Activated CD4-positive, alpha-beta T cell treated with anti-CD3 and anti-CD28 coated beads for 36 hours (primary cell): ENCODE measurements at places on chromosomes 6 and 20. TPM values are rescaled to one million over a fixed set of nuclear protein-coding genes. Genes with fewer than 3 reads are reported as not detected.

- DNase-seq, result no peak
Measured at GRCh38 chr6:19501737-19502245, 335.4 kb upstream of the ID4 start.

CCDC170 gene
- total RNA-seq, result not detected

RIPPLY2 gene
- total RNA-seq, result not detected

- no peak for DNase-seq
Measured at GRCh38 chr20:37501940-37502339, 19.1 kb upstream of the NNAT start.

DNA sequence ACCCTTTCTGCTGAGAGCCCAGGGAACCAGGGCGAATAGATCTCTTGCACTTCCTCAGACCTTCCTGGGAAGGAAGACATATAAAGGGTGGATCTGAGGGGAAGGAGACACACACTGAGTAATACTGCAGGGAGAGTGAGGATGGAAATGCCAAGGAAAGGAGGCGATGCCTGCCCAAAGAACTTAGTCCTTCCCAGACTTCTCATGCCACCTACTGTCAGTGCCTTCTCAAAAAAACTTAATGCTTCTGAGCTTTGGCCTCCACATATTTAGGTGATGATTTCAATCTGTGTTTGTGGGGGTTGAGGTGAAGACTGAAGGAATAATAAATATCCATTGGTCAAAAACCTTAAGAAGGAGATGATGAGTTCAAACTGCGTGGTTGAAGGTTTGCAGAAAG is 9.7 kb downstream of the BTN3A1 start:
- no peak for DNase-seq

BTNL2 gene
- total RNA-seq, result not detected

- no peak for DNase-seq
Measured at GRCh38 chr6:67884442-67884841, 750.6 kb upstream of the ADGRB3 start.

GRCh38 chr6:158815907-158816306 is 3.3 kb downstream of the EZR start:
- no peak for DNase-seq

DNA sequence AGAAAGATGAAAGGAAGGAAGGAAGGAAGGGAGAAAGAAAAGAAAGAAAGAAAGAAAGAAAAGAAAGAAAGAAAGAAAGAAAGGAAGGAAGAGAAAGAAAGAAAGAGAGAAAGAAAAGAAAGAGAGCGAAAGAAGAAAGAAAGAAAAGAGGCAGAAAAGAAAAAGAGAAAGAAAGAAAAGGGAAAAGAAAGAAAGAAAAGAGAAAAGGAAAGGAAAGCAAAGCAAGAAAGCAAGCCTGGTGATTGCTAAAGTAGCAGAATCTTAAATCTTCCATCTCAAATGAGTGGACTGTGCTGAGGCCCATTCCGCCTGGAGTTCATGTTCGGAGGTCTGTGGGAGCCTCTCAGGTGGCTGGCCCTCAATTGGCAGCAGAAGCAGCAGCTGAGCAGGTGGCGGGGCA is 148.4 kb downstream of the TFAP2A start:
- no peak for DNase-seq

LTB gene
- total RNA-seq, result 73.3 TPM

DNA sequence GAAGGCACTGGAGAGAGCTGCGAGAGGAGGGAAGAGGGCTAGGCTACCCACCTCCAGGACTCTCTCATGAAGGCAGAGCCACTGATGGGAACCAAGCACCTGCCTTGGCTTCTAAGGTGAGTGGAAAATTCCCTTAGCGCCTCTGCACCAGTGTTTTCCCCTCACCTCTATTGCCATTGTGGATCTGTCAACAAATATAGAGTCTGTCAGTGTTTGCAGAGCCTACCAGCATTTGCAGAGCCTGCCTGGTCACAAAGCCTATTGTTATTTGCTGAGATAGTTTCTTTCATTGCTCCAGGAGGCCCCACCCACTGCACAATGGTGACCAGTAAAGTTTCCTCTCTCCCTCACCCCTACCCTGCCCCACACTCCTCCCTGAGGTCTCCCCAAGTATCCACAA is 141.9 kb downstream of the MRPL14 start:
- no peak for DNase-seq

ABHD16B gene
- 0.16 TPM for total RNA-seq

RIMS1 gene
- not detected for total RNA-seq

- DNase-seq, result no peak
Measured at GRCh38 chr6:112680091-112680490, 333.0 kb downstream of the RFPL4B start.

DNA sequence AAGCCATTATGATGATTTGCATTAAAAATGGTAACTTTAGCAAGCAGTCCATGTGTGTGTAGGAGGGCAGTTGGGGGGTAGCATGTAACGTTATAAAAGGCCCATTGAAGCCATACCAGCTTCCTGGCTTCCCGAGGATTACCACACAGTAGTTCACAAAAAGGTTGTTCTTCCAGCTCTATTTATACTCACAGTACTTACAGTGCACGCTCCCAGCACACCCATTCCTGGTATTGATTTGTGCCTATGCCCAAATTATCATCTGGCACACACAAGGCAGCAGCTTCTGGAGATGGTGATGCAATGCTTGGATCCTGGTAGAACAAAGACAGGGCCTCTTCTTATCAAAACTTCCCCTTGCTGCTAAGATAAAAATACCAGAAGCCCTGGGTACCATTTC is 436.8 kb downstream of the HAO1 start:
- no peak for DNase-seq

DNA sequence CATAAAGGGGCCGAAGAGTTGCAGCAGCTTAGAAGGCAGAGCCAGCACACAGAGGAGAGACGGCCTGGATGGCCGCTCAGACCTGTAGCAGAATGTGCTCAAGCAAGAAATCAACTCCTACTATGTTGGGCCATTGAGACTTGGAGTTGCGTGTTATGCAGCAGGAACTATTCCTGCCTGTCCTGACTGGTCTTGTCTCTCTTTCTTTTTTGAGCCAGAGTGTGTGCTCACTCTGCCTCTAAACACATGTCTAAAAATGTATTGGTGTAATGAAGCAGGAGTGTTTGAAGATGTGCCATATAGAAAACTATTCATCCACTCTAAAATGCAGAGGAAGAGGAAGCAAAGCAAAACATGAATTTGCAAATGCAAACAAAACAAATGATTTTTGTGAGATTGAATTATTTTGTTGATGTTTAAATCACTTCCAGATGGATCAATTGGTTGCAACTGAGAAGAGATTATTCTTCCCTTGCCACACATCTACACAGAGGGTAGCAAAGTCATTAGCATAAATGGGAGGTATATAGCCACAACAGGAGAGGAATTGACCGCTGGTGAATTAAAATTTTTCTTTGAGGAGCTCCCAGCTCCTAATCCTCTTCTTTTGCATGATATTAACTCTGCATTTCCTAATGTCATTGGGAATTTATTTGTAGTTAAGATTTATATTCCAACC is 20.4 kb upstream of the SYNJ2 start:
- DNase-seq, result no peak

DNA sequence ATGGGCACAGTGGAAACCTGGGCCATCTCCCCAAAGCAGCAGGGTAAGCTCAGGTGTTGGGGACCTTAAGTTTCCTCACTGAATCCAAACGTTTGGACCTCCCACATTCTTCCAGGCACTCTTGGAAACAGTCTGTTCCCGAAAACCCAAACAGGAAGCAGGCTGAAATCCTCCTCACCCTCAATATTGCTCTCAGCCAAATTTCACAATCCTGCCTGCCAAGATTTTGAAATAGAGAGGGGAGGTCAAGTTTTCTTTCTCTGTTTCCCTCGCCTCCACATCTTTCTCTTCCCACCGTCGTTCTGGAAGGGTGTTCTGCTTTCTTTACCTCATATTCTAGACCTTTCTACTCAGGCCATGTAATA is 392.0 kb upstream of the SASH1 start:
- DNase-seq, result no peak

DNA sequence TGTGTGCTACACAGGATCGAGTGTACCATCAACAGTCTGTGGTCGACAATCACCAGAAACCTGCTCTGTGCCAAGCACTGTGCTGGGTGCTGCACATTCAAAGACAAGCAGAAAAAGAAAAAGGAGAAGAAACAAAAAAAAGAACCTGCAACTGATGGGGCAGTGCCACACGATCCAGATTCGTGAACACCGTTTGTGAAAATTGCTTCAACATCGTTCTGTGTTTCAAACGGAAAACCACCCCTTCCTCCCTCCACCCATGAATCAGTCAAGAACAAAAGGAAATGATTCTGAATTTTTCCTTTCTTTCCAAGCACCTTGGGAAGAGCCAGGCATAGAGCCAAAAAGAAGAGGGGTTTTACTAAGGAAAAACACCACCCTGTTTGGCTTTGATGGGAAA is 129.2 kb upstream of the ARID1B start:
- DNase-seq, result no peak

PAQR8 gene
- 9.1 TPM for total RNA-seq

- no peak for DNase-seq
Measured at GRCh38 chr20:45115829-45116228, 855 bp upstream of the WFDC5 start.

DNA sequence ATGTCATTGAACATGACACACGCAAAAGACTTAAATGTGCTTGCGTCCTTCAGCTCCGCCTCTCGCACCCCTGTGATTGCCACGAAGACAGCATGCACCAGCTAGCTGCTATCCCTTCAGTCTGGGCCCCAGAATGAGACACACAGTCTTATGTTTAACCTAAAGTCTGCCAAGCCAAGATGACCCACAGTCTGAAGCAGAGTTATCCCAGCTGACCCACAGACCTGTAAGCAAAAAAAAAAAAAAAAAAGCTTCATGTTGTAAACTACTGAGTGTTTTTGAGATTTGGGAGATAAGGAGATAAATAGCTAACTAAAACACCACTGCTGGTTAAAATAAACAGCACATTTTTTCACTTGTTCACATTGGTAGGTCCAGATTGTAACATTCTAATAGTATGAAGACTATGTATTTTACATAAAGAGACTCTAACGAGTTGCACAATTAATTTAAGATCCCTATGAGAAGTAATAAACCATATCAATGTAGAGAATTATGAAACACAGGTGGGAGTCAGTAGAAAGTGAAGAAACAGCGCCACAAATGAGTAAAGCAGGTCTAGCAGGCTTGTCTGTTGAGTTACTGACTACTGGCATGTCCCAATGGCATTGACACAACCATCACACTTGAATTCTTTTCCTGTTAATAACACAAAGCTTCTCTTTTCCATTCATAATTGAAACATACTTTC is 47.4 kb upstream of the CCDC28A start:
- no peak for DNase-seq

SYNGAP1 gene
- total RNA-seq, result 45.6 TPM

STX16 gene
- 101 TPM for total RNA-seq

C6orf163 gene
- total RNA-seq, result 1.5 TPM

- peak; percentile 76 for DNase-seq
Measured at GRCh38 chr6:53894091-53894490, 99.3 kb downstream of the LRRC1 start.

DZANK1 gene
- 2.0 TPM for total RNA-seq

DNA sequence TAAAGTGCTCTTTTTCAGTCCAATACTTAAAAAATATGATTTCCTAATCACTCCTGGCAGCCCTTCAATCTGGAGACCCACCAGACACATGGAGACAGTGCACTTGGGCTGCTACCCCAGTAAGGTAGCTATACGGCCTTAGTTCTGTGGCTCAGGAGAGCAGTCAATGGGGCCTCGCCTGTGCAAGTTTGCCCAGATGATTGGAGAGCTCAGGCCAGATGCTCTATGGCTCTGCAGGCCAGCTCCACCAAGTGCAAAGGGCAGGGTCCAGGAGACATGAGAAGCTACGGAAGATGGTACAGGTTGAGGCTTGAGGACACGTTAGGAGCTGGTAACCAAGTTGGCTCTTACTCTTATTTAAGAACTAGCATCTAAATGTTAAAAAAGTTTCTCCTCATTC is 30.7 kb downstream of the STK38 start:
- no peak for DNase-seq

GRCh38 chr6:157265186-157265585 is 58.1 kb downstream of the TMEM242 start:
- DNase-seq, result no peak

DNA sequence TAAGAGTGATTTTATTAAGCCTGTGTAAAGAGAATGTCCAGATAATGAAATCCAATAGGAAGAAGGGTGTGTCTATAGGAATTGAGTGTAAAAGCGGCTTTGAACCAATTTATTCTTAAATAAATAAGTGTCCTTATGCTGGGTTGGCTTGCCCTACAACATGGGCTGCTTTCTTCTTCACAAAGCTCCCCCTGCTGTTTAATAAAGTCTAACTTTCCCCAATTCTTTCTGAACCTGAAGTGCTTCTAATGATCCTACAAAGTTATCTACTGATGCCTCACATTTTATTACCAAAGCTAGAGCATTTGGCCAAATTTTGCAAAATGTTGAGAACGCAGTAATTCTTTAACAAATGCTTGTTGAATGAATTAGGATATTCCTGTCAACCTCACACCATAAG is 36.3 kb upstream of the SIRT5 start:
- DNase-seq, result no peak

- DNase-seq, result no peak
Measured at GRCh38 chr6:70957284-70957617, 391 bp upstream of the B3GAT2 start.

UNC5CL gene
- total RNA-seq, result 1.9 TPM

GRCh38 chr6:41170547-41171160 is 7.7 kb upstream of the TREM2 start:
- DNase-seq, result no peak

ACTL10 gene
- total RNA-seq, result 0.91 TPM

GRCh38 chr6:146354451-146354850 is 189.2 kb upstream of the RAB32 start:
- no peak for DNase-seq

- no peak for DNase-seq
Measured at GRCh38 chr6:89270951-89271721, 44.0 kb downstream of the GABRR2 start.

DNA sequence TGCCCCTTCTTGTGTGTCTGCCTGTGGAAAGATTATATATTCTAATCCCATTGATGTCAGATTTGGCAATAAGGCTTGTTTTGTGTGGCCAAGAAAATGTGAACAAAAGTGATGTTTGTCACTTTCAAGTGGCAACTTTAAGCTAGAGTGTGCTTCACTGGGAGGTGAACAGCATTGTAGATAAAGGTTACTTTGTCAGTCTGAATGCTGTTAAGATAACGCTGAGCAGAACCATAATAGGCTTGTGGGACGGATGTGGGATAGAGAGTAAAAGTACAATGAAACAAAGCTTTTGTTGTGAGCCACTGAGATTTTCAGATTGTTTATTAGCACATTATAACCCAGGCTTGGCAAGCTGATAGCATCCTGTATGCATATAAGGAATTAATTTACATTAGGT is 303.8 kb upstream of the MAN1A1 start:
- DNase-seq, result no peak

GRCh38 chr6:158314737-158315136 is 2.5 kb downstream of the TULP4 start:
- no peak for DNase-seq

CD40 gene
- total RNA-seq, result 5.1 TPM

MEI4 gene
- not detected for total RNA-seq

RXRB gene
- total RNA-seq, result 45.4 TPM

GRCh38 chr20:19260412-19261090 is 48.1 kb downstream of the SLC24A3 start:
- no peak for DNase-seq

GRCh38 chr20:17706632-17707031 is 6.9 kb downstream of the BANF2 start:
- DNase-seq, result no peak

- DNase-seq, result no peak
Measured at GRCh38 chr6:17494919-17495318, 101.5 kb downstream of the CAP2 start.

- DNase-seq, result no peak
Measured at GRCh38 chr6:80457439-80457933, 351.0 kb downstream of the BCKDHB start.

PLCB1 gene
- 1.4 TPM for total RNA-seq

- peak; percentile 37 for DNase-seq
Measured at GRCh38 chr20:21509597-21510371, 4.1 kb downstream of the NKX2-2 start.
